Colonic mucosa (tissue), 4 donors: ENCODE measurements at places on chromosomes 4 and X.

- DNase-seq = no peak
These were observed 117.4 kb downstream of the DIPK2B start for GRCh38 chrX:45083314-45083713.

DNA sequence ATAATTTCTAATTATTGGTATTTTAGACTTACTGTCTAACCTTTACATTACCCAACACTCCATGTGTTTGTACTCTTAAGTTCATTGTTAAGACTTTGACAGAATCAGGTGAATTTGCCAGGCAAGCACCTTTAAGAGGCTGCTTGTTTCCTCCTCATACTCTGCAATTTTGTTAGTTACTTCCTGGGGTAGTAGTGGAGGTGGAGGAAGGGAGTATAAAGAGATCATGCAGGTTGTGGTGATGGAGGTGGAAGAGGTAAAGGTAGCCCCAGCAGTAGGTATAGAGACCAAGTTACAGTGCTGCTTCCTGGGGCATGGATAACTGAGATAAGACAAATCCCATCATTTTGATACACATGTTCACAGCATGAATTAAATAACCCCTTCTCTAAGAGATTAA is 6.7 kb downstream of the WDR44 start:
- no peak for DNase-seq

DNA sequence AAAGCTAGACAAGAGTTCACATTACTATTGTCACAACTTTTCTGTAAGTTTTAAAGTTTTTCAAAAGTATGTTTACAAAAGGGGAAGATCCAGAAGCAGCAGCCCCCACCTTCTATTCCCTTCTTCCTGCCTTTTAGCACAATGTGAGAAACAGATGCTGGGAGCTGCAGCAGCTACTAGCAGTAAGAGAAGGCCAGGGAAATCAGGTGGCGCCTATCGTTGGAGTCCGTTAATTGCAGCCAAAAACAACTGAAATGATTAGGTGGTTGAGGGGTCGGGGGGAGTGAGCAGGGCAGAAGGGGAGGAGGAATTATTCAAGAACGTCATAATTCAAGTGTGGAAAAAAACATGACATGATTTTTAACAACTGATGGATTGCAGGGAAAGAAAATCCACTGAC is 27.4 kb downstream of the FRYL start:
- DNase-seq = no peak

DNA sequence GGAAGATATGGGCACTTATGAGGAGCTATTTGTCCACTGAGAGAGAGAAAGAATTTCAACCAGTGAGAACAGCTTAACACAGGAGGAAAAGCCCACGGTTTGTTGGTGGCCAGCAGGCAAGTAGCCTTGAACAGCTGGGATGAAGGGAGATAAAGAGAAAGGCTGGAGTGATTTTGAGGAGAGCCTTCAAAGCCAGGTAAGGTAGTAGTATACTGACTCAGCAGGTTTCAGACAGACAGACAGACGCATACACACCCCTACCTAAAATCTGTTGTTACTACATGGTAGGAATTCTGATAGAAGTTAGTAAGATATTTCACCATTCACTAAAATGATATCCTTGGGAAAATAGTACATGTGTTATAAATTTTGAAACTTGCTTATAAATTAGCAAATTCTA is 60.5 kb downstream of the SEC24D start:
- DNase-seq = no peak

GRCh38 chrX:136215559-136215958 is 35.6 kb downstream of the MAP7D3 start:
- no peak for DNase-seq

DNA sequence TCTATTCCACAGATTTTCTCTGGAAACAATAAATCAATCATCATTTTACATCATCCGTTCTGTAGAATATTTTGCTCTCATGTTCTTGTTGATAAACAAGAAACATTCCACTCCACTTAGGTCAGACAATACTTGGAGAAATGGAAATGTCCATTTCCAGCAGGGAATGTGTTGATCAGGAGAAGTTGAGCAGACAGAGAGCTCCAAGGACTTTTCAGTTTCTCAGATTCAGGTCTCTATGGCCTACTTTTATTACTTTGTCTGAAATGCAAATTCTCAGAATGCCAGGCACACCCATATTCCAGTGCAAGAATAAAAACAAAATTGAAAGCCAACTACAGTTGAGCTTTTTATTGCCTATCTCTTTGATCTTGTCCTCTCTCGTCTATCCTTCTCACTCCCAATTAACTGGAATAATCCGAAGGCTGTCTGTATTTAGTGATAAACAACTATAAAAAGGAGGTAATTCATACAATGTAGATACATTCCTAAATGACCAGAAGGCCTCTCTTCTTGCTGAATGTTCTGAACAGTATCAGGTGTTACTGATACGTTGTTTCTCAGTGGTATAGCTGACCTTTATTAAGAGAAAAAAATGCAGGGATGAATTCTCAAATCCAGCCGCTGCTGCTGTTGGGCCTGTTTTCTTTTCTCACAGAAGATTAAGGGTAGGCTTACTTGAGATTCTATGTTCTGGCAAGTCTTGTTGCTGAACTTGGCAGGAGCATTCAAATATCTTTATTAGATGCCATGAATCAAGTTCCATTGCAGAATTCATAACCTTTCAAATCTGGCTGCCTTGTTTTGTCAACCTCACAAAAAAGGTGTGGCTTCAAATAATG is 72.1 kb downstream of the HPGD start:
- DNase-seq = no peak

GRCh38 chr4:73646117-73646516 is 25.9 kb upstream of the RASSF6 start:
- no peak for DNase-seq

DNA sequence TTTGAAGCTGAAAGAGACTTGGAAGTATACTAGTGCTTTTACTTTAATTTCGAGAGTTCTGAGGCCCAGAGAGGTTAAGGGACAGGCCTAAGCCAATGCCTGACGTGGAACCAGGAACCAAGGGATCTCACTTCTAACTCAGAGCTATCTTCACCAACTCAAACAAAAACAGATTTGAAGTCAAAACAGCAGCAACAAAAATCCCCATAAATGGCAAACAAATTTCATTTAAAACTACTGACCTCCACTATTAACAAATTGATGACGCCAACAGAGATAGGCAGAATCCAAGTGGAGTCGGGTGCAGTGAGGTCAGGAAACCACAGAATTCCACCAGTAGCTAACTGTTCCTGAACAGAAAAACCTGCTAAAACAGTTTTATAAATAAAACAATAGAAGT is 5.0 kb downstream of the COX18 start:
- no peak for DNase-seq

DNA sequence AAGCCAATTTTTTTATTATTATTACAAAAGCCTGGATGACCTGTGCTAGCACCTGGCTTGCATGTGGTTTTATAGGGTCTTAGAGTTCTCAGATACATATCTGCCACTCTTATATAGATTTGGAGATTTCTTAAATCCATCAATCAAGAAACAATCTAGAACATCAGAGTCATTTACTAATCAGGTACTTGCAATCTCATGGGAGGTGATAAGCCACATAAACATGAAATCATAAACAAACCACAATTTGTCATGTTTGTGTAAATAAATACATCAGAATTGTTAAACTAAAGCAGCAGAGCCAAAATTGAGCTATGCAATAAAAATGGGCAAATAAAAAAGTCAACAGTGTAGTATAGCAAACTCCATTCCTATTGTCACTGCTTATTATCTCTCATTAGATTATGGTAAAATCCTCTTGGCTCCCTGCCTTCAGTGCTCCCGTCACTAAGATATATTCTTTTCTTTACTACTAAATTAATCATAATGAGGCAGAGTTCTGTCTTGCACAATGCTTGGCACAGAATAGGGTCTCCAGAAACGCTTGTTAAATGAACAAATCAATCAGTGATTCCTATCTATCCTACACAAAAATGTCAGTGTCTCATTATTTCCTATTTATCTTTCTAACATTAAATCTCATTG is 108.7 kb upstream of the TTC29 start:
- DNase-seq = no peak

GRCh38 chr4:99991741-99992140 is 41.7 kb upstream of the H2AZ1 start:
- no peak for DNase-seq

GRCh38 chr4:2734612-2735011 is 21.5 kb downstream of the TNIP2 start:
- DNase-seq = no peak

- no peak for DNase-seq
These were observed 1611.1 kb downstream of the ARAP2 start for GRCh38 chr4:34633241-34633640.

GRCh38 chr4:85302756-85303155 is 172.2 kb upstream of the ARHGAP24 start:
- DNase-seq = no peak

- DNase-seq = no peak
These were observed 3.7 kb upstream of the CCNQ start for GRCh38 chrX:153602601-153603000.

- no peak for DNase-seq
These were observed 1077.6 kb downstream of the FAM133A start for GRCh38 chrX:94751611-94752010.

DNA sequence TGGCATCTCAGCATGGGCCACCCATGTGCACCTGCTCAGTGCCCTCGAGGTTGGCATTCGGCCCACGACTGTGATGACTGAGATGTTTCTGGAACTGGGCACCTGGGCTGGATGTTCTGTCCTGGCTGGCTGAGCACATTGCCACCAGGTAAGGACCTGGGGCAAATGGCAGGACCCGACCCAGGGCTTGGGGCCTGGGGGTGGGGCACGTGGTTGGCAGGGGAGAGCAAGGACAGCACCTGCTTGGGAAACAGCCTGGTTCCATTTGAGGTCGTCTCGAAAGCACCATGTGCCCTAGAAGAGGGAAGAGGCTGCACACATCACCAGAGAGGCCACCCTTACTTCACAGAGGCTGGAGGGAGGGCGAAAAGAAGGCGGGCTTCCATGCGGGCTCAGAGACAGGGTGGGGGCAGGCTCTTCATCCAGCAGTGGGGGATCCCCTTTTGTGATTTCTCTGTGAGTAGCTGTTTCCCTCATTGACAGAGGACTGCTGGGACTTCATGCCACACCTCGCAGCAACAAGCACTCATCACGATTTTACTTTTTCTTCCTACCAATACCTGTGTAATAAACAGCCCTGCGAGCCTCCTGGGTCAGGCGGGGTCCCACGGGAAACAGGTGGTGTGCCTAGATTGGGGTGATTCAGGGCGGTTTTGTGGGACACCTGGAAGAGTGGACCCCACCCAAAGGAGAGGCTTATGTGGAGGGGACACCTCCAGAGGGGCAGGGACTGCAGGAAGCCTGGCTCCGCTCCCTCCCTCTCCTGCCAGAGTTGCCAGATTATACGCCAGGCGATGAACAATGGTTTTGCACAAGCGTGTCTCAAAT is 12.0 kb downstream of the TMEM187 start:
- no peak for DNase-seq

GRCh38 chr4:337932-338758 is 531 bp downstream of the ZNF141 start:
- DNase-seq = peak; percentile 37

GRCh38 chr4:153324046-153324445 is 20.4 kb upstream of the MND1 start:
- no peak for DNase-seq

- no peak for DNase-seq
These were observed 227.7 kb downstream of the C4orf33 start for GRCh38 chr4:129323658-129324057.

- DNase-seq = no peak
These were observed 232.1 kb upstream of the F9 start for GRCh38 chrX:139298437-139298836.

GRCh38 chr4:7638984-7639789 is 204.5 kb upstream of the PSAPL1 start:
- no peak for DNase-seq

GRCh38 chr4:151659601-151660364 is 101.0 kb downstream of the GATB start:
- no peak for DNase-seq

DNA sequence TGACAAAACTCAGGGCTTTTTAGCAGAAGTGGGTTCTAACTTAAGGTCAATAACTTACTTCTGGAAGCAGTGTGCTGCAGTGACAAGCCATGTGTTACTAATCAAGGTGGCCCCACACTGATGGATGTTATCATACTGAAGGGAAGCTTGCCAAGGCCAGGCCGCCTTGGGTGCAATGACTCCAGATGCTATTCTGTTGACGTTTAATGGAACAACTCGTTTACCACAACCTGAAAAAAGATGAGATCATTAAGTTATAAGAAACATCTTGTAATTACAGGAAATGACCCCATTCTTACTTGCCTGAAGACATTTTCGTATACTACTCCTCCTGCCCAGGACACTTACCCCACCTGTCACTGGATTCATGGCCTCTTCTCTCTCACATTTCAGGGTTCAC is 38.9 kb upstream of the TMPRSS11D start:
- DNase-seq = no peak

DNA sequence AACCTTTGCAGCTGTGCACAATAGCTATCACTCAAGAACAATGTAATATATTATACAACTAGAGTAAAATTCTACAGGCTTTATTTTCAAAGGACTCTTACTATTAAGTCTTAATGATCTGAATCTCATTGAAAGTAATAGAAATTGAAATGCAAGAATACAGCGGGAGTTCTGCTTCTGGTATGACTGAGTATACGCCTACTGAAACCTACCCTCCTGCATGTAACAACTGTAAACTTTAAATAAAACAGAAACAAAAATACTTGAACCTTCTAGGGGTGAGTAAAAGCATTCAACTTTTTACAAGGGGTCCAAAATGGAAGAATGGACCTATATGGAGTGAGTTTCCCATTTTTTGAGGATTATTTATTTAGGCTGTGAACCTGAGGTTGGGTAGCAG is 13.5 kb downstream of the DCHS2 start:
- no peak for DNase-seq
